ENCODE measurements at places on chromosomes 7 and 10.

- no peak for DNase-seq
These were observed 383.5 kb upstream of the VWC2 start for GRCh38 chr7:49389871-49390479.

DNA sequence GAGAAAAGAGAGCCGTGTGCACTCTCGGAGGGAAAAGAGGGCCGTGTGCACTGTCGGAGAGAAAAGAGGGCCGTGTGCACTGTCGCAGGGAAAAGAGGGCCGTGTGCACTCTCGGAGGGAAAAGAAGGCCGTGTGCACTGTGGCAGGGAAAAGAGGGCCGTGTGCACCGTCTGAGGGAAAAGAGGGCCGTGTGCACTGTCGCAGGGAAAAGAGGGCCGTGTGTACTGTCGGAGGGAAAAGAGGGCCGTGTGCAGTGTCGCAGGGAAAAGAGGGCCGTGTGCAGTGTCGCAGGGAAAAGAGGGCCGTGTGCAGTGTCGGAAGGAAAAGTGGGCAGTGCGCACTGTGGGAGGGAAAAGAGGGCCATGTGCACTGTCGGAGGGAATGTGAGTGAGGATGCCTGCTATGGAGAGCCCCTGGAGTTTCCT, 188.7 kb downstream of the DNAJB6 start:
- DNase-seq, result no peak

GRCh38 chr7:75814407-75814947, 871 bp upstream of the CCL24 start:
- no peak for DNase-seq

GRCh38 chr7:151059367-151060112, at the start of gene SLC4A2:
Gene SLC4A2 (plus strand): TSS chr7:151059589. CDS start chr7:151061988, 2,399 bp downstream.
- no peak for DNase-seq

DNA sequence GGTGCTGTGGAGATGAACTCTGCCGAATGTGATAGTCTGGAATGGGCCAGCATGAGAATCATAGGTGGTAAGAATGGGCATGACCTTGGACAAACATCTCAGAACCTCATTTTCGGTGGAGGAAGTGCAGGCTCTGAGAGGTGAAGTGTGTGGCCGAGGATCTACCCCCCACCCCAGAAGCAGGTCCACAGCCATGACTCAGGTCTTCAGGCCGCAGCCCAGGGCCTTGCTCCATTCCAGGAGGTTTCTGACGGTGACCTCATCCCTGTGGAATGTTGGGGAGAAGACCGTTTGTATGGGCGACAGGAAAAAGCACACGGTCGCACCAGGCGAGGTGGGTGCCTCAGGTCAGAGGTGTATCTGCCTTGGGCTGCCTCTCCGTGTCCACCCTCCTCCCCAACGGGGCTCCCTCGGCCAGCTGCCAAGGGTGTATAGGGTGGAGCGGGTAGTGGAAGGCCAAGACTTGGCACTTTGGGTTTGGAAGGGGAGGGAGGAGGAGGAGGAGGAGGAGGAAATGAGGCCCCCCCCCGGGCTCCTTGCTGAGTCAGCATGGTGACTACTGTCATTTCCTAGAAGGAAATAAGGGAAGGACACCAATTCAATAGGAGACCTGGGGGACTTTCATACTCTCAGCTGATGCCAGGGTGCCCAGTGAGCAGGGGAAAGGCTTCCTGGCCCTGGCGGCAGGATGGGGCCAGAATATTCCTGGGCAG, 168.0 kb upstream of the RHEB start:
- DNase-seq, result peak; percentile 85

GRCh38 chr7:116164552-116165306, 45.6 kb upstream of the TES start:
- no peak for DNase-seq

DNA sequence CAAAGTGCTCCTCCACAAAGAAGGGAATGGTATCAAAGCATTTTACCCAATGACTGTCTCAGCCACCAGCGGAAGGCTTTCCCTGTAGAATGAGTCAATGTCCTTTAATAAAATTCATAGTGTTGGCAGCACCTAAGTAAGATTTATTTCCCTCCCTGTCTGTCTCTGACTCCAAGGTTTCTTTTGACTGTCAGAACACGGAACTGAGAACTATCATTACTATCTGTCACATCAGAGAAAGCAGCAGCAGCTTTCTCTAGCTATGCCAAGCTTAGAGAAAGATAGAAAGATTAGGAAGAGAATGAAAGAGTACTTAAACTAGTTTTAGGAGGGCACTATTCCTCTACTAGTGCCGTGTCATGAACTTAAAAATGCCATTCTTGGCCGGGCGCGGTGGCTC, 400.1 kb downstream of the SORCS1 start:
- DNase-seq, result no peak

DNA sequence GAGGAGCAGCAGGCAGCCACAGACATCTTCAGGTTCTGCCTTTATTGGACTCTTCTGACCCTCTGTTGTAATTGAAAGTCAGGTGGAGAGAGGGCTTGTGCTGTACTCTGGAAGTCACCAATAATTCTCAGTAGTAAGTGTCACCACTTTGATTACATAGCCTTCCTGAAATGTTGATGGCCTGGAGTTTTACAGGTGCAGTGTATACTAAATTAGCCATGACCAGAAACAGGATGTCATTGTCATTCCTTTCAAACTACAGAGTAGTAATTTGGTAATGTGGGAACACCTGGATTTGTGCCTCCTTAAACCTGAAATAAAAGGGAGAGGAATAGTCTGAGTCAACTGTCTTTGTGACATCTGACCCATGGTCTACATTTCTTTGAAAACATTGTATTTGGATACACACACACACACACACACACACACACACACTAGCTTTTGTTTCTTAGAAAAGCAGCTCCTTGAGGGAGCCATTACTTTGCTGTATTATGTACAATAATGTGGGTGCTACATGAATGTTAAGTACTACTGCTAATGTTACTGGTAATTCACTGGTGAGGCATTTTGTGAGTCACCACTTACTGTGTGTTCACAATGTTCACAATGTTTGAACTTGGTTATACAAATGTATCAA, 19.6 kb downstream of the ARL4A start:
- no peak for DNase-seq

DNA sequence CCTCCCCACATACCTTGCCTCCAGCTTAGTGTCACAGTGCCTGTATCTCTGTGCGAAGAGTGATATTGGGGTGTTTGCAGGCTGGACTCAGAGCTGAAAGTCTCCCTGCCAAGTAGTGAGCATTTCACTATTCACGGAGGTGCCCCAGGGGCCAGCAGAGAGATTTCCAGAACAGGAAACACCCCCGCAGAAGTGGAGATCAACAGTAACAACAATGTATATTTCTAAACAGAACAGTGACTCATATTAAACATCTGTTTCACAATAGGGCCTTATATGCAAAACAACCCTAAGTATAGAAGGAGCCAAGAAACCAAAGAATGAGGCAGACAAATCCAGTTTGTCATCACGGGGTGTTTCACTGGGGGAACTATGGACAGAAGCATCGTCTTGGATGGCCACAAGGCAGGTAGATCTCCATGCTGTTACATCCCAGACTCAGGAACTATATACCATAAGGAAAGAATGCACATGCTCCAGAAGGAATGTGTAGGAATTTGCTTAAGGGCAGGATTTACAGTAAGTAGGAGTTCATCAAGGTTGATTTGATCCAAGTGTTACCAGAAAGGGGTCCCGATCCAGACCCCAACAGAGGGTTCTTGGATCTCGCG, 29.3 kb upstream of the CCL24 start:
- DNase-seq, result no peak

Data from iPS DF 19.7 (cell line).